CD8-positive, alpha-beta memory T cell (primary cell): ENCODE measurements at places on chromosomes 16 and 17. TPM values are rescaled to one million over a fixed set of nuclear protein-coding genes. Genes with fewer than 3 reads are reported as not detected.

DNA sequence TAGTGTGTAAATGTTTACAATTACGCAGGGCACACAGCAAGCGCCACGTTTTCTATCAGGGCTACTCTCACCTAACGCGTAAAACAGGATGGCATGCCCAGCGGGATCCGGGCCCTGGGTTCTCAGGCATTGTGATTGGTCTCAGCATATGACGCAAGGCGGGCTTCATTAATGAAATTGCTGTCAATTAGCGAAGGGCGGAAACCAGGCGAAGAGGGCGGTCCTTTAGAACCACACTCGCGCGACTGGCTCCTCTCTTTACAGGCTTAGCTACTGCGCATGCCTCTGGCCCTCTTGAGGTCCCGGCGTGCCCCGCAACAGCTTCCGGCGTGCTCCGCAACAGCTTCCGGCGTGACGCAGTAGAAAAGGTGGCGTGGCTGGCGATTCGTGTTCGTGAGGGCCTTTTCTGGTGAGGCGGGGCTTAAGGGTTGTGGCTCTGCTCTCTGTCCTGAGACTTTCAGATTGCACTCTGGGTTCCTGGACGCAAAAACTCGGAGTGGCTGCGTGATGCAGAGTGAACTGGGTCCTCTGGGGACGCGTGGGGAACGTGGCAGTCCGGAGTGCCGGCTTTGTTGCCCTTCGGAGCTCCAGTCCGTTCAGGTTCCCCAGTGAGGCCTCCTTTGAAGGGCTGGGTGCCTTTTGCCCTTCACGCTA is 9.2 kb downstream of the OR2C1 start:
- H3K36me3 ChIP-seq = no peaks in the 10 kb centered on the region
- H3K4me1 ChIP-seq = peaks cover 3% of the 10 kb centered on the region
- H3K27me3 ChIP-seq = no peaks in the 10 kb centered on the region
- peak overlapping the region; percentile 62 for H3K4me3 ChIP-seq
- peak overlapping the region; percentile 64 for H3K27ac ChIP-seq
- peak; percentile 88 for DNase-seq

DNA sequence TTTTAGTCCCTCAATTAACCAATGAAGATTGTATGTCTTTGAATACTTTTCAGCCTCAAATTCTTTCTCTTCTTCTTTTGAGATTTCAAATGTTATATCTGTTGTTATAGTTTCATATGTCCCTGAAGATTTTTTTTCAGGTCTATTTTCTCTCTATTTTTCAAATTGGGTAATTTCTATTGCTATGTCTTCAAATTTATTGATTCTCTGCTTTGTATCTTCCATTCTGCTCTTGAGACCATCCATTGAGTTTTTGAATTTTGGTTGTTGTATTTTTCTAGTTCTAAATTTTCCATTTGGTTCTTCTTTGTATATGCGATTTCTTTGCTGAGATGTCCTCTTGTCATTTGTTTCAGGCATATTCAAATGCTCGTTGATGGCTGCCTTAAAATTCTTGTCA is 26.7 kb downstream of the MAP2K6 start:
- H3K4me1 ChIP-seq = peaks cover 5% of the 10 kb centered on the region
- H3K27ac ChIP-seq = no peak overlapping the region
- DNase-seq = no peak
- no peaks in the 10 kb centered on the region for H3K36me3 ChIP-seq
- no peaks in the 10 kb centered on the region for H3K27me3 ChIP-seq

The SMTNL2 gene
- total RNA-seq = not detected

GRCh38 chr16:56964243-56965148 is 2.7 kb downstream of the CETP start:
- H3K27ac ChIP-seq = no peak overlapping the region
- H3K36me3 ChIP-seq = no peaks in the 10 kb centered on the region
- no peak overlapping the region for H3K4me3 ChIP-seq
- peak; percentile 92 for DNase-seq
- peaks cover 21% of the 10 kb centered on the region for H3K4me1 ChIP-seq

The ZNF594 gene
- 14.9 TPM for total RNA-seq

DNA sequence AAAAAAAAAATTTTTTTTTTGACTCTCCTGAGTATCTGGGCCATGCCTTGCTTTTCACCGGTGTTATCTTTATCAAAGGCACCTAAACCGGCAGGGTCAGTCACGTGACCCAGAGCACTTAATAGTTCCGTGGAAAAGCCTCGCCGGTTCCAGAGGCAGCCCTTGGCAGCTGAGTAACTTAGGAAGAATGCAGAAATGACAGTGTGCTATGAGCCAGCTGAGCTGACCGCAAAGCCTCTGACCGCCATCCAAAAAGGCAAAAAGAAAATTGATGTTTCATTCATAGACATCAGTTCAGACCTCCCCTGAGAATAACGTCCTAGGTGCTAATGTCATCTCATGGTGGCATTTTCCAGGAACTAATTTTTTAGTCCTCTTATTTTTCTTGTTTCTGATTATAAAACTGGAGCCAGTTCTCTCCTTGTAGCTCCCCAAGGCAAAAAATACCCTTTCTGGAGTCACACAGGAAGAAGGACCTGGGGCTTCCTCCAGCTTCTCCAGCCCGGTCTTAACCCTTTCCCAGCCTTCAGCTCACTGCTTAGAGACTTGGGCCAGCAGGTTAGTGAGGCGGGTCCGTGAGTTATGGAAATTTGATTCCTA is 122.6 kb downstream of the SOCS1 start:
- H3K27ac ChIP-seq = peak overlapping the region; percentile 2
- no peaks in the 10 kb centered on the region for H3K36me3 ChIP-seq
- peaks cover 5% of the 10 kb centered on the region for H3K4me1 ChIP-seq
- H3K27me3 ChIP-seq = no peaks in the 10 kb centered on the region
- no peak for DNase-seq

DNA sequence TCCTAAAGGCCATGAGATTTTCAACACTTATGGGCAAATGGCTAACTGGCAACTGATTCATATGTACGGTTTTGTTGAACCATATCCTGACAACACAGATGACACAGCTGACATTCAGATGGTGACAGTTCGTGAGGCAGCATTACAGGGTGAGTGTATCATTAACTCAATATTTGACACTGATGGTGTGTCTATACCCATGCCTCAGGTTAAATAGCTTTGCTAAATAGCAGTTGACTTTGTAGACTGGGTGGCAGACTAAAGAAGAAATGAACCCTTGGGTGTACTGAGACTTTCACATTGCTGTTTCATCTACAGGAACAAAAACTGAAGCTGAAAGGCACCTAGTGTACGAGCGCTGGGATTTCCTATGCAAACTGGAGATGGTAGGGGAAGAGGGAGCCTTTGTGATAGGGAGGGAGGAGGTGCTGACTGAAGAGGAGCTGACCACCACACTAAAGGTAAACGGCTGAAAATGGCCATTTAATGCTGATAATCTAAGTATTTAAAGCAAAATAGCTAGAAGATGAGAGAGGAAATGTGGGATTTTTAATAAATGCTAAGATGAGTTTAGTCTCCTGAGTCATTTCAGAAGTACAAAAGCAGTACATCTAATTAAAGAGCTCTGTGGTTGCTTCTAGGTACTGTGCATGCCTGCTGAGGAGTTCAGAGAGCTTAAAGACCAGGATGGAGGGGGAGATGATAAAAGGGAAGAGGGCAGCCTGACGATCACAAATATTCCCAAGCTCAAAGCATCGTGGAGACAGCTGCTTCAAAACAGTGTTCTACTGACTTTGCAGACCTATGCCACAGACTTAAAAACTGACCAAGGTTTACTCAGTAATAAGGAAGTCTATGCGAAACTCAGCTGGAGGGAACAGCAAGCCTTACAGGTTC is 3.0 kb downstream of the SETD6 start:
- H3K4me1 ChIP-seq = peaks cover 17% of the 10 kb centered on the region
- peaks cover 49% of the 10 kb centered on the region for H3K36me3 ChIP-seq
- DNase-seq = no peak

DNA sequence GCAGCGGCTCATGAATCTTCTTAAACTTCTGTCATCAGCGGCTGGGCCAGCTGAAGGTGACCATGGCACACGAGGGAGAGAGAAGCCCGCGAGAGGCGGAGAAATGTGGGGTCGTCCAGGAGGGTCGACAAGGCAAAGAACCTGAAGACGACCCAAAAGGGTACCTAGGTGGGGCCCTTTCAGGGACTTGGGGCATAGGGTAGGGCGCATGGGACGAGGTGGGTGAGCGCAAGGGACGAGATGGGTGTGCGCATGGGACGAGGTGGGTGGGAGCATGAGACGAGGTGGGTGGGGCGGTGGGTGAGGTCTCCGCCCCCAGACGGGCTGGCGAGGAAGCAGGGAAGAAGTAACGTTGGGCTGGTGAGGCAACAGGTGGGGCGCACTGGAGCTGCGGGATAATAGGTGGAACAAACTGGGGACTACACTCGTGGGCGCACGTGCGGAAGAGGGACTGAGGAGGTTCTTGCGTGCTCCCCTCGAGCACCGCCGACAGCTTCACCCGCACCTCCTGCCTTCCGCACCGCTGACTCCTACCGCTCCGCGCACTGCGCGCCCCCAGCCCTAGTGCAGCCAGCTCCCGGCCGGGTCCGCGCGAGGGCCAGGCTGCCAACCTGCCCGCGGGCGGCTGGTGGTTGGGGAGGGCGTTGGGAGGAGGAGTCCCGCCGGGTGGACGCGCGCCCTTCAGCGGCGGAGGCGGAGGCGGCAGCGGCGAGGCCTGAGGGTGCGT is 23.2 kb upstream of the CRYM start:
- H3K27me3 ChIP-seq = no peaks in the 10 kb centered on the region
- H3K27ac ChIP-seq = no peak overlapping the region
- peaks cover 8% of the 10 kb centered on the region for H3K4me1 ChIP-seq
- H3K4me3 ChIP-seq = peak overlapping the region; percentile 70
- H3K36me3 ChIP-seq = no peaks in the 10 kb centered on the region

The RCVRN gene
- not detected for total RNA-seq
